NCI-H526 (cell line): ENCODE measurements at places on chromosomes 12 and 14.
A peak's percentile ranks its signal among the peaks of the same experiment; 100 is the strongest.

DNA sequence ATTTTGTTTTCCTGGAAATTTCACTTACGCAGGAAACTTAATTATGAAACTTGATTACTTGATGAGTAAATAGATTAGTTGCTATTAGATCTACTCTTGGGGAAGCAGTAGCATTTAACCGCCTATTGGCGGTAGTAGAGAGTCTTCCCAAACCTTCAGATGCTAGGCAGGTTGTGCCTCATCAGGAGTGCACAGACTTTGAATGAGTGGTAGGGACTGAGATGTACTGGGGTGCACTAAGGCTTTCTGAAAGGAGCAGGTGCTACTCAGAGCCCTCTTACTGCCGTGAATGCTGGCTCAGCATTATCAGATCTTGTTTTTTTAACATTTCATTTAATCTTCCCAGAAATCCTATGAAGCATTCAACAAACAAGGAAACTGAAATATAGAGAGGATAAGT is 7.7 kb downstream of the GATC start:
- DNase-seq, result peak; percentile 47

DNA sequence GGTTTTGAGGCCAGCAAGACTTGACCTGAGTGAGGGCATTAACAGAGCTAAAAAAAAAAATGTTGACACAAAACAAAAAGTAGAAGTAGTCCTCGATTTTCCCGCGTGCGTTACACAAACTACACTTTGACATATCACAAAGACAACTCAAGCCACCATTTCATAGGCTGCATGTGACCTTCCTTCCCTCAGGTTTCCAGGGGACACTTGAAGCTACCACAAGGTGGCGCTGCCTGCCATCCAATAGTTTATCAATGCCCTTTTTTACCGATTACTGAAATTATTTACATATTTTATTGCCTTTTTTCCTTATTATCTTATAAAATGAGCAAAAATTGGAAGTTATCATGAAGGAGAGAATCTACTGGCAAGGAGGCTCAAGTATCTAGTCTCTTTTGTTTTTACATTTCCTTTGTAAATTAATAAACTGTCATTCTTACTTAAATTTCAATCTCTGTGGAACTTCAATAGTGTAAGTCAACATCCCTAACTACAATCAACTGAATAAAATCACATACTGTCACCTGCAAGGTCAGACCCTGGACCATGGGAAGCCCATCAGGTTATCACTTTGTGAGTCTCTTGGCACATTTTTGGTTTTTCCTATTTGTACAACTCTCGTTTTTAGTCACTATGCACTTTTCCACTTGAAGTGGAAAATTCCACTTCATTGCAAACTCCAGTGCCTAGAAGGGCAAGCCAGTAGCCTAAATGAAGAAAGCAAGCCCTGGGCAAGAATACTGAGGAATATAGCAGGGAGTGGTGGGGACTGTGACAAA is 84.6 kb upstream of the CPSF6 start:
- peak; percentile 67 for DNase-seq

GRCh38 chr12:19238540-19238939 is 109.0 kb downstream of the PLEKHA5 start:
- no peak for DNase-seq

DNA sequence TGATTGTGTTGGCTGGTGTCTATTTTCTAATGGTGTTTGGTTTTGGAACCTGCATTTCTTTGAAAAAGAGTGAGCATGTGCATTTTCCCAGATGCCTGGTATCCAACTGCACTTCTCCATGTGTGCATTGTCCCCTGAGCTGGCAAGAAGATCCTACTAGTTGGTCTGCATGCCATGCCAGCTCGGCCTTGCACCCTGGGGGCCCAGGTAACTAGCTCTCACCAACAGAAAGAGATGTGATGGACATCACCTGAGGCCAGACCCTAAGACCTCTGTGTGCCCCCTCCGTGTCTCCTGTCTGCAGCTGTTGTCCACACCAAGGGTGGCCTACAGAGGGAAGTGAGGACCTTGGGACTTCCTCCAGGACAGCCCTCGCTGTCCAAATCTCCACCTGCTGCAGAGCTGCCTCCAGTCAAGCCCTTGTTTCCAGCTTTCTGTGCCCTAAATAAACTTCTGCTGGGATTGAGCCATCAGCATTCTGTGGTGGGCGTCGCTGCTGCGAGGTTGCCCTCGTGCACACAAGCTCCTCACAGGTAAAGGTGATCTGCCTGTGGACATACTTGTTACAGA is 30.1 kb upstream of the GPR132 start:
- DNase-seq, result no peak

- DNase-seq, result peak; percentile 78
Observed at GRCh38 chr14:65255583-65256461, 153.5 kb upstream of the MAX start.

DNA sequence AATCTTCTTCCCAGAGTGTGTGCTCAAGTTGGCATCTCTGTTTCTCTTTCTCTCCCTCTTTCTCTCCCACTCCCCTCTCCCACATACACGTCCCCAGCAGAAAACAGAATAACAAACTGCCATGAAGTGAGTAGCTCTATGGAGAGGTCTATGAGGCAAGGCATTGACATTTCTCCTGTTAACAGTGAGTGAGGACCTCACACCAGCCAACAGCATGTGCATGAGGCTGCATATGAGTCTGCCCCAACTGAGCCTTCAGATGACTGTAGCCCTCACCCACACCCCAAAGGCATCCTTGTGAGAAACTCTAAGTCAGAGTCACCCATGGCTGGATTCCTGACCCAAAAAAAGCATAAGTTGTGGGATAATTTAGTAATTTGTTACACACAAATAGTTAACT is 50.4 kb downstream of the MAGOHB start:
- DNase-seq, result no peak

DNA sequence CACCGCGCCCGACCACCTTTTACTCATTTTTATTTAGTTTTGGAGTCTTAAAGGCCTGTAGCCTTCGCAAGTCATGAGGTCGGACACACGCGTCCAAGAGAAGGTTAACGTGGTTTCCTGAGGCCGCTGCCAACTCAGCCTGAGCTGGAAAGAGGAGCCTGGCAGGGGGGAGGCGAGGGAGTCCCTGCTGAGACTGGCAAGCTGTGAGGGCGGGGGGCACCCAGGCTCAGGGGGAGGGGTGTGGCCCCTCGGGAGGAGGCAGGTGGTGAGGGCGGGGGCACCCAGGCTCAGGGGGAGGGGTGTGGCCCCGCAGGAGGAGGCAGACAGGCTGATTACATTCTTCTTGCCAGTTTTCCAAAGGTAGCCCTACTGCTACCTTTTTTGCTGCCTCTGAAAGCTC is 143.2 kb downstream of the PIWIL1 start:
- DNase-seq, result no peak

DNA sequence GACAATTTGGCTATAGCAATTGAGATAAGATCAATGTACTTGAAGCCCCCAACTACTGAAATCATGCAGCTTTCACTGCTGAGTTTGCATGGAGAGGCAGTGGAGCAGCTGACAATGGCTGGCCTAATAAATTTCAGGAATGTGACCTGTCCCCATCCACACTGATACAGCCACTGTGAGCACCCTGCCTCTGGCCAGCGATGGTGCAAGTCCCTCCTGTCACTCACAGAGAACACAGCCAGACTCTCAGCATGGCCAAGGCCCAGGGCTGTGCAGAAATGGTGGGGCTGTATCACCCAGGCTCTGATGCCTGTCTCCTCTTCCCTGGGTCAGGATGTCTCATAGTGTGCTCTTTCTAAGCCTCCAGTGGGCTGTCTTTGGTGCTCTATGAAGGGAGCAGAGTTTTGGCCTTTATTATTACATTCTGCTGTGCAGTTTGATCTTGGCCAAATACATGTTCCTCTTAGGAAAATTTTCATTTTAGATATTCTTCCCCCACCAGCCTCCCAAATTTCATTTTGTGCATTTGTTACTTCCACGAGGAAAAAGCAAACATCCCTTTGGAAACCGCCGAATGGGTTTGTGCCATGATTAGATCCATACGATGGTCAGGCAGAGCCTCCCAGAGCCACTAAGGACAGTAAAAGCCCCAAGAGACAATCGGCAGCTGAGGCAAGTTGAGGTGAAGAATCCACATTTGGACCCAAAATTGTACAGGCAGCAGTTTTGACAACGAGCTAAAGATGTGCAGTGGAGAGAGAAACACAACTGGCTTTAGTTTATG is 85.1 kb upstream of the WSCD2 start:
- no peak for DNase-seq

GRCh38 chr12:87952850-87953249 is 76.4 kb downstream of the C12orf50 start:
- DNase-seq, result no peak

GRCh38 chr12:6942331-6942665 is 1.3 kb upstream of the RNU7-1 start:
- DNase-seq, result no peak

DNA sequence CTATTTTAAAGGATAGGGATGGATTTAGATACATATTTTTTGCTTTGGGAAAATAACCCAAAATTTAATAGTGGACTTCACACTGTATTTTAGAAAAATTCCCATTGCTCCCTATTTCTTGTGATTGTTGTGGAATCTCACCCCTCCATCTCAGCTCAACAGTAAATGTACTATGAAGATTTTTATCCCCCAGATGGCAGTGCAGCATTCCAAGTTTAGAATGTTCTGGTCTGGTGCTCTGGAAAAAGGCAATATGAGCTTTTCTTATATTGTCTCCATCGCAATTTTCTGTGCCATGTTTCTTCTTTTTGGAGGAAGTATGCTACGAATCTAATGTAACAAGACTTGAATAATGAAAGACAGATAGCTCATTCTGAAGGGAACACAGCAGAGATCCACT is 471.7 kb upstream of the SYT1 start:
- peak; percentile 28 for DNase-seq

- DNase-seq, result no peak
Observed at GRCh38 chr12:51793201-51793600, 55.3 kb downstream of the FIGNL2 start.

GRCh38 chr12:13241833-13242488 is 45.4 kb downstream of the EMP1 start:
- no peak for DNase-seq
